IMR-90 (cell line): ENCODE measurements at places on chromosomes 5 and 9. TPM values are rescaled to one million over a fixed set of nuclear protein-coding genes. Genes with fewer than 3 reads are reported as not detected.

- no peaks in the 10 kb centered on the region for H3K36me3 ChIP-seq
- no peak for DNase-seq
- H3K4me3 ChIP-seq, result no peak overlapping the region
- H3K4me1 ChIP-seq, result no peaks in the 10 kb centered on the region
These were observed 26.5 kb downstream of the WNK2 start for GRCh38 chr9:93210324-93210973.

DNA sequence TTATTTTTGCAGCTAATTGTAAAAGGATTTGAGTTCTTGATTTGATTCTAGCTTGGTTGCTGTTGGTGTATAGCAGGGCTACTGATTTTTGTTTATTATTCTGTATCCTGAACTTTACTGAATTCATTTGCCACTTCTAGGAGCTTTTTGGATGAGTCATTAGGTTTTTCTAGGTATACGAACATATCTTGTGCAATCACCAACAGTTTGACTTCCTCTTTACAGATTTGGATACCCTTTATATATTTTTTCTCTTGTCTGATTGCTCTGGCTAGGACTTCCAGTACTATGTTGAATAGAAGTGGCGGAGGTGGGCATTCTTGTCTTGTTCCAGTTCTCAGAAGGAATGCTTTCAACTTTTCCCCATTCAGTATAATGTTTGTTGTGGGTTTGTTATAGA is 210.8 kb downstream of the FGF10 start:
- H3K36me3 ChIP-seq, result no peaks in the 10 kb centered on the region
- H3K27ac ChIP-seq, result no peak overlapping the region
- no peaks in the 10 kb centered on the region for H3K27me3 ChIP-seq
- H3K4me3 ChIP-seq, result no peak overlapping the region

DNA sequence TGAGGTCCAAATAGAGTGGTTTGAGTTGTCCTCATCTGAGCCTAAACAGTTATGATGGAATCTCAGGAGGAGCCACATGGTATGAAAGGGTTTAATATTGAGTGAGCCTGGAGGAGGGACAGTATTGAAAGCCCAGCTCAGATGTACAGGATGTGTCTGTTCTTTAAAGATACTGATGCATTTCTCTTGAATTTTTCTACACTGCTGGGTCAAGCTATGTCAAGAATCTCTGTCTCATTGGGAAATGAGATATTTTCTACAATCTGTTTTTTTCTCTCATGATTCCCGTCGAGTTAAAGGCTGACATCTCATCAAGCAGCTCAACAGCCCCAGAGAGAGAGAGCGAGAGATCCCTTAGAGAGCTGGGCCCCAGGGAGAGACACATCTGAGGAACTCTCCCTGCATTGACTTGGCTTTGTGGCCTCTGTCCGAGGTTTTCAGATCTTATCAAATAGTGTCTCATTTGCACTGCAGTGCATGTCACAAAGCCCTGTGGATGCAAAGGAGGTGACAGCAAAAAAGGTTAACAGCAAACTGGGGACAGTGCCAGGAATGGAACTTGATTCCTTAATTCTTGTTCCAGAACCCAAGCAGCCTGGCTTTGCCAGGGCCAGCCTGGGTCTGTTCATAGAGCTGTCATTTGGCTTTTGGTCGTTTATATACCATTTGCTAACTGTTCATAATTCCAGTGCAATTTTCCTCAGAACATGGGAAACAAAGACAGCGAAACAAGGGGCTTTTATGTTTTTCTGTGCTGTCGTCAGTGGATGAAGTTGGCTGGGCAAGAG is 19.0 kb upstream of the ACTBL2 start:
- peak overlapping the region; percentile 10; the same call in 1 of the 2 replicates for H3K27ac ChIP-seq
- H3K36me3 ChIP-seq, result no peaks in the 10 kb centered on the region
- no peaks in the 10 kb centered on the region for H3K27me3 ChIP-seq
- H3K4me3 ChIP-seq, result no peak overlapping the region

GRCh38 chr5:169551696-169552095 is 31.9 kb upstream of the SPDL1 start:
- H3K4me1 ChIP-seq, result no peaks in the 10 kb centered on the region
- no peaks in the 10 kb centered on the region for H3K36me3 ChIP-seq
- DNase-seq, result no peak
- H3K27ac ChIP-seq, result no peak overlapping the region

GRCh38 chr5:912280-913091 is 19.8 kb downstream of the TRIP13 start:
- H3K4me3 ChIP-seq, result no peak overlapping the region
- peak; percentile 96 for DNase-seq
- 0 out of 2 replicates have a peak, but pooled peaks cover 3% of the 10 kb centered on the region for H3K4me1 ChIP-seq
- H3K27me3 ChIP-seq, result no peaks in the 10 kb centered on the region

The MARVELD2 gene
- total RNA-seq, result 0.54 and 0.83 TPM in 2 replicates
